Type B pancreatic cell (in vitro differentiated cells): ENCODE measurements at places on chromosomes 16 and 17.
A peak's percentile ranks its signal among the peaks of the same experiment; 100 is the strongest.

DNA sequence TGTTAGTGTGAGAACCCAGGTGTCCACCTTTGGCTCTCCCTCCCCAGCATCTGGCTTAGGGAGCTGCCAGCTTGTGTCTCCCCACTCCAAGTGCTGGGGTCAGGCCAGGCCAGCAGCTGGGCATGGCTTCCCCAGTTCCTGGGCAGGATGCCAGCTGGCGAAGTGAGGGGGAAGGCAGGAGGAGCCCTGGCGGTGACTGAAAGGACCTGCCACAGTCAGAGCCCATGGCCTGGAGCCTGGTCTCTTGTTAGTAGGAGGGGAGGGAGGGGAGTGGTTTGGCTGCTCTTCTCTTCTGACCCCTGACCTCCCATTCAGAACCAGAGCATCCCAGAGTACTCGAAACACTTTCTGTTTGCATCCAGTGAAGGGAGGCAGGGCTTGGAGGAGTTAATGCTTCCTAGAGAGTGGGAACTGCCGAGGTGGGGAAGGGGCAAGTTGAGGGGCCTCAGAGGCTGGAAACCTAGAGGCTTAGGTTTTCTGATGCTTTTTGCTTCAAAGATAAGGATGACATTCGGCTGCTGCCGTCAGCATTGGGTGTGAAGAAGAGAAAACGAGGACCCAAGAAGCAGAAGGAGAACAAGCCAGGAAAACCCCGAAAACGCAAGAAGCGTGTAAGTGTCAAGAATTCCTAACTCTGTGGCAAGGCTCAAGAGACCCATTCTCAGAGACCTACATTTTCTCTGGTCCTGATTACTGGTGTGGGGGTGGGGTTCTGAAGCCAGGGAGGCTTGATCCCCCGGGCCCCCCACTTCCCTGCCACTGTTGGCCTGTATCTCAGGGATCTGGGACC is 772 bp downstream of the CHD3 start:
- peak; percentile 79 for DNase-seq

GRCh38 chr16:17258848-17259713 is 211.7 kb downstream of the XYLT1 start:
- DNase-seq = no peak

DNA sequence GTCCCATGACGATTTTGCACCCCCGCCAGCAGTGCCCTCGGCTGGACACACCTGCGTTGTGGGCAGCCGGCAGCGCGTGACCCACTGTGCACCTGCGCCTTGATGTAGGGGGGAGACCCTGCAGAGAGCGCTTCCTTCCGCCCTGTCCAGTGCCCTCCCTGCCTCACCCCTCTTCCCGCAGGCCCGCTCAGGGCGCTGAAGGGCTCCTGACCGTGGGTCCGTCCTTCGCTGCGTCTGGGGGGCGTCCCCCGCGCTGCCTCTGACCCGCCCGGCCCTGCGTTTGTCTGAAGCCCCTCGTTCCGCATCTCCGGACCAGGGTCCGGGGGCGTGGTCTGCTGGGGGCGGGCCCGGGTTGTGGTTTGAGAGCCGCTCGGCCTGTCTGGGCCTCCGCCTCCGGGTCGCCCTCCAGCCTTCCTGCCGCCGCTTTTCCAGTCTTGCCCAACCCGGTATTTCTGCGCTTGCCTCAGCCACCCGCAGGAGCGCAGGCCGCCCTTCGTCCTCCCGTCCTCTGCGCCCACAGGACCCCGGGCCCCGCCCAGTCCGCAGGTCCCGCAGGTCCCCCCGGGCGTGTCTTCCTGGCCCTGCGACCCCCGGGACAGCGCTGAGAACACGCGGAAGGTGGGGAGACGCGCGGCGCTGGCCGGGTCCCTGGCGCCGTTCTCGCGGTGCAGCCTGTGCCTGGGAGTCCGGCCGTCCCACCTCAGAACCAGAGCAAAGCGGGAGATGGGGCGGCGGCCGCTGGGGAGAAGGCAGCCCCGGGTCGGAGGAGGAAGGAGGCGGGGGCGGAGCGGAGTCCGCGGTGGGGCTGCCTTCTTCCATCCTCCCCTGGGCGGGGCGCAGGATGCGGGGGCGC is 4.0 kb upstream of the IL17C start:
- no peak for DNase-seq

DNA sequence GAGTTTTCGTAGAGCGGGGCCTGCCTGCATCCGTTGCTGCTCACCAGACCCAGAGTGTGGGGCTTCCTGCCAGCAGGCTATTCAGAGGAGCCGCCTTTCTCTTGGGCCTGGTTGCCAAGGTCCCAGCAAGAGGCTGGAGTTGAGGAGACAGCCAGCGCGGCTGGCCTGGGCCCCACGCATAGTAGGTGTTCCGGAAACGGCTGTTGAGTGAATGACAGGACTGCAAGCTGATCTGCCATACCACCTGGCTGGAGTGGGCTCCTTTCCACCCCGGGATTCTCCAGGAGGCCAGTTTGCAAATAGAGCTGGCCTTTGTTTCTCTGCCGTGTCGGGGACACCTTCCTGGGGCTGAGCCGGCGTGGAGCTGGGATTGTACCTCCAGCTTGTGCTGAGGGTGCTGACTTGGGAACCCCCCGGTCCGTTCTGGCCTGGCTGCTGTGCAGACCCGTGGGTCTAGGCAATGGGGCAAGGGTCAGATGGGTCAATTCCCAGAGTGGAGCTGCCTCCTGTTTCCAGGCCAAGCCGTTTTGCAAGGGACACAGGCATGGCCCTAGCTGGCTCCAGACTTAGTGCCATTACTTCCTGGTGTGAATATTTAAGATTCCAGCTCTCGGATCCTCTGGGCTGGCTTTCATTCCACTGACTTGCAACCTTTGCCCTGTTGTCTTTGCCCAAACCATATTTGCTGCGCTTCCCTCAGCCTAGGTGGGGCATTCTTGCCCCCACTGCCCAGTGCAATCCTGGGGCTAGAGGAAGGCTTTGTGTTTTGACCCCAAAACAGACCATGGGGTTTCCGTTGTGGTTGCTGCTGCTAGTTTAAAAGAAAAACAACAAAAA is 68.8 kb downstream of the CMIP start:
- no peak for DNase-seq

DNA sequence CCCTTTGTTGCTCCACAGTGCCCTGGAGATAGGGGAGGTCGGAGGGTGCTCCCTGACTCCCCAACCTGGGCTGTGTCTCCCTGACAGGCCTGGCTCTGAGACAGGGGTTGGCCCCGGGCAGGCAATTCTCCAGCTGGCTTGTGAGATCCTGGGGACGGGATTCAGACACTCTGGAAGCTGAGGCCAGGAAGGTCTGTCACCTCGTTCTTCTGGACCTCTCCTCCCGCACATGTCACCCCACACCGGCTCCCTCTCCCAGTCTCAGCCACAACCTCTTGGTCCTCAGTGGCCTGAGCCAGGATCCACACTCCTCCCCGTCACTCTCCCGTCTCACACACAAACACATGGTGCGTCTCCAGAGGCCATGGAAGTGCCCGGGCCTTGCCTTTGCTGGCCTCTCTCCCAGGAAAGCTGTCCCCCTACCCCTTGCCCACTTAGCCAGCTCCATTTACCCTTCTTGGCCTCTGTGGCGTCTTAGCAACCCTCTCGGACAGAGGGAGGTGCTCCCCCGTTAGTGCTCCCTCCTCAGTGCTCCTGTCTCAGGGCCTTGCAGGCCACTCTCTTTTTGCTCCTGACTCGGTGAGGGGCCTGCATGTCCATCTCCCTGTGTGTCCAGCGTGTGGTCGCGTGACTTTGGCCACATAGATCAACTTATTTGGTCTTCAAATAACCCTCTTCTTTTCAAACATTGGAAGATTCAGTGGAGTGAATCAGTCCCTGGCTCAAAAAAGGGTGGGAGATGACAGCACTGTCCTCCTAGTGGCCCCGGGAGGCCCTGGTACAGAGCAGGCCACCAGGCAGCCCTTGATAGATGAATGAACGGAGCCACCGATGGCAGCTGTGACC is 747 bp downstream of the ADGRG3 start:
- no peak for DNase-seq

- no peak for DNase-seq
Observed at GRCh38 chr16:24257958-24258357, 1.8 kb downstream of the CACNG3 start.

- no peak for DNase-seq
Observed at GRCh38 chr17:70268383-70268782, 99.1 kb downstream of the KCNJ2 start.

- DNase-seq = peak; percentile 47
Observed at GRCh38 chr16:85851034-85851785, 47.8 kb upstream of the IRF8 start.

DNA sequence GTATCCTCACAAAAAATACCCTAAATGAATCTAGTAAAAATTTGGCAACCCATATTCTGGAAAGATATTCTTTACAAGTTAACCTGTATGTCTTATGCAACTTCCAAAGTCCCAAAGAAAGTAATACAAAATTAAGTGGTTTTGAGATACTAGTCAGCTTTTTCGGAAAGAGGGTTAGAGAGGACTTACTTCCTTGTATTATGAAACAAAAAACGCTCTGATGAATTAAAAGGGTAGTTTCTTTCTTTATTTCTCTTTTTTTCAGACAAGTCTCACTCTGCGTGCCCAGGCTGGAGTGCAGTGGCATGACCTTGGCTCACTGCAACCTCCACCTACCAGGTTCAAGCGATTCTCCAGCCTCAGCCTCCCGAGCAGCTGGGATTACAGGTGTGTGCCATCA is 51.6 kb downstream of the KANSL1 start:
- DNase-seq = no peak

GRCh38 chr16:20867585-20867984 is 32.6 kb downstream of the DCUN1D3 start:
- DNase-seq = no peak

DNA sequence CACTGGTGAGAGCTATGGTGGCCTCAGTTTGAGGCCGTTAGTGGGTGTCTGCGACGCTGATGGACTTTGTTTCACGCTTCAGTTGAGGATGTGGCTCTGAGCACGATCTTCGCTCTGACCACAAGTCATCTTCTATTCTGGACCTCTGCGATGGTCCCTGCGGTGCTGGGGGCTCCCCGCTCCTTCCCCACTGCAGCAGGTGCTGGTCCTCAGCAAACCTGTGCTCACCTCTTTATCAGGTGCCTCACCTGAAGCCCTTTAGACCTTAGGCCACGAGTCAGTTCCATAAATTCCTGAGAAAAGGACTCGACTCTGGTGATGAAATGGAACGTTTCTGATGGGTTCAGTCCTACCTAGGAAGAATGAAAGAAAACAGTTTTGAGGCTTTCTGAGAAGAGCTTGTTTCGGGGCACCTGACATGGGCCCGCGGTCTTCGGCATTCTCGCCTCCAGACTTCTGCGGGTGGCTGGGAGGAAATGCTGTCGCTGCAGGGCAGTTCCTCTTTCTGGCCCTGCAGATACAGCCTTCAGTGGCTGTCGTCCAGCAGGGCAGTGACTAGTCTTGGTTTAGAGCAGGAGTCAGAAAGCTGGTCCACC is 4.7 kb downstream of the KCTD5 start:
- no peak for DNase-seq

GRCh38 chr16:8583199-8583598 is 7.1 kb downstream of the TMEM114 start:
- no peak for DNase-seq
